CD4-positive, alpha-beta T cell treated with Interleukin-2 at 100 ng/mL for 4 hours (primary cell): ENCODE measurements at places on chromosomes 4 and X.

GRCh38 chr4:4766564-4766963 lies 92.9 kb upstream of the MSX1 start:
- DNase-seq = no peak

GRCh38 chr4:185752872-185753271 lies 59.1 kb downstream of the SORBS2 start:
- DNase-seq = no peak

- no peak for DNase-seq
These were observed 488.6 kb downstream of the KCTD8 start for GRCh38 chr4:43959976-43960375.

DNA sequence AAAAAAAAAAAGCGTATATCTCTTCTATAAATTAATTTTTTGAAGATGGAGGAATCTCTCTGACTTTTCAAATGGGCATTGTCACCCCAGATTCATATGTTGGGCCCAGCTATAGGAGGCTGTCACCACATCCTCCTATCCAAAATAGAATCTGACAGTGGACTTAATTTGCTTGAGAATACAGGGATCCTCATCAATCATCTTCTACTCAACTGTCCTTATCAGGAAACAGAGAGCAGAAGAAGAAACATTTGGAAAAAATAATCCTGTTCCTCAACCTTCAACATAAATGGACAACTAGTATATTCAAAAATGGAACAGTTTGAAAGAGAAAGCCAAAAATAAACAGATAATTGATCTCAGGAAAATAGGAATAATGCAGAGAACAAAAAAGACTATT lies 725.4 kb upstream of the INTU start:
- no peak for DNase-seq

GRCh38 chr4:149145803-149146202 lies 669.8 kb downstream of the IQCM start:
- DNase-seq = no peak

- DNase-seq = peak; percentile 26
These were observed 566 bp downstream of the CORIN start for GRCh38 chr4:47837094-47837907.

DNA sequence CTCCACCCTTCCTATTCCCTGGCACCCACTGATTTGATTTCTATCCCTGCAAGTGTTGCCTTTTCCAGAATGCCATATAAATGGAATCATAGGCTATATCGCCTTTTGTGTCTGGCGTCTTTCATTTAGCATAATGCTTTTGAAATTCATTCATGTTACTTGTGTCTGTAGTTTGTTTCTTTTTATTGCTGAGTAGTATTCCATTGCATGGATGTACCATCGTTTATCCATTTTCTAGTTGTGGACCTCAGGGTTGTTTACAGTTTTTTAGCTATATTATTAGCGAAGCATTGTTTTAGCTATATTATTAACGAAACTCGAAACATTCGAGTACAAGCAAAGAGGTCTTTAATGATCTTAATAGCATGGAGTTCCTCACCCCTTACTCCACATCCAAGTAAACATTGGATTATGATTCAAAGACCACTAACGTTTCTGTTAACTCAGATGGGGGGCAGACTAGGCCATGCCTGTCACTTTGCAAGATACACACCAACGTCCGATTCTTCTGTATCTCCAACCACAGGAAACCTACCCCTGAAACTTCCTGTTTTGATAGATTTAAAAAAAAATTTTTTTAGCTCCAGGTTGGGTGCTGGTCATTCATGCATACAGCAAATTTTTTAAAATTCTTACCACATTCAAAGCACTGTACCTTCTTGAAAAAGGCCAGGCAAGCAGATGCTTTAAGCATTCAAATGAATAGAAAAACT lies 1.1 kb downstream of the DCK start:
- no peak for DNase-seq

DNA sequence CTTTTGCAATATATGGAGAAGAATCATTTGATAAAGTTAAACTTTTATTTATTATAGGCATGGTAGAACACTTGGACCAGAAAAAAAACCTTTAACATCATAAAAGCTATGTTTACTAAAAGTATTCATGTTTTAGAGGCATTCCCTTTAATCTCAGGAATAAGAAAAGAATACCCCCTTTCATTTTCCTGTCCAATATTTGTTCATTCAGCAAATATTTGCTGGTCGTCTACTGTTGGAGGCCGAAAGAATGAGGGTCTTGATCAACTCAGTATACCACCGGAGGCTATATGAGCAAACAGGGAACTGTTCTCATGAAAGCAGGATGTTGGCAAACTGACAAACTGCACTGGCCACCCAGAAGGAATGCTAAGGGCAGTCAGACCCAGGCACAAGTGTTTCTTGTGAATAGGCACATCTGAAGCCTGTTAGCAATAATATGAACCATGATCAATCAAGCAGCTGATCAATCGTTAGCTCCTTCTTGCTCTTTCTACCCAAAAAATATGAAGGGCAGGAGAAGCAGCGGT lies 480.8 kb upstream of the FAT1 start:
- DNase-seq = no peak

GRCh38 chr4:121861426-121861825 lies 8.8 kb downstream of the BBS7 start:
- DNase-seq = no peak

GRCh38 chrX:10483191-10483831 lies 137.1 kb downstream of the MID1 start:
- DNase-seq = no peak

DNA sequence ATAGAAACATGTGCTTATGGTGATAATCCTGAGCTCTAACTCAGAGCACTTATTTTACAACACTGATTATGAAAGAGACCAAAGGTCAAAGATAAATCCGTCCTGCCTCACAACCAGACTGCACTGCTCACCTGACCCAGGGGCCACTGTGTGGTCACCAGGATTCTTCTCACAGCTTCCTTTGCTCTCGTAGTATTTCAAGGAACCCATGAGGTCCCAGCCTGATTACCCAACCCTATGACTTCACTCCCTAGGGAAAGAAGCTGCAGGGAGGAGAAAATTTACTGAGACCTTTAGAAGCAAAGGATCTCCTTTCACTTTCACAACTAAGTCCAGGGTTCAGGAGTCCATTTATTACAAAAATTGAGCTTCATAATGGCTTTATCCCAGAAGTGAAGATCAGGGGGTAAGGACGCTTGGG lies 9.6 kb downstream of the SLC25A5 start:
- no peak for DNase-seq

GRCh38 chr4:2788101-2788500 lies 4.8 kb upstream of the SH3BP2 start:
- no peak for DNase-seq

- DNase-seq = no peak
These were observed 1233.4 kb upstream of the ADGRL3 start for GRCh38 chr4:59966758-59967157.

- DNase-seq = peak; percentile 16
These were observed 26.7 kb downstream of the BCLAF3 start for GRCh38 chrX:19964017-19964710.

DNA sequence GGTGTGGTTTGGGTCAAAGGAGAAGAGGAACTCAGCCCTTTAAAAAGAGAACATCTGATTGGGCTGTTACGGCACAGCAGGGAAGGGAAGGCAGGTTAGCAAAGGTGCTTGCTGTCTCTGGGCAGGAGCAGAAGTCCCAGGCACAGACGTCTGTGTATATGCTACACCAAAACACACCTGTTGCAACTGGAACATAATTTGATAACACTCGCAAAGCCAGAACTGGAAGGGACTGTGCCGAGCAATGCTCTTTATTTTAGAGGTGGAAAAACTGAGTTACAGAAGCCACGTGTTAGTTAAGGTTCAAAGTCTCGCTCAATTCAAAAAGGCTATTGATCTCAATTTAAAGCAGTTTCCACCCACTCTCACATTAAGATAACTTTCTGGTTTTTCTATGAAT lies 2.2 kb upstream of the FAM114A1 start:
- DNase-seq = no peak

GRCh38 chr4:12446657-12447185 lies 1018.0 kb upstream of the HS3ST1 start:
- DNase-seq = no peak

- no peak for DNase-seq
These were observed 113.6 kb upstream of the PPARGC1A start for GRCh38 chr4:24003496-24003895.

DNA sequence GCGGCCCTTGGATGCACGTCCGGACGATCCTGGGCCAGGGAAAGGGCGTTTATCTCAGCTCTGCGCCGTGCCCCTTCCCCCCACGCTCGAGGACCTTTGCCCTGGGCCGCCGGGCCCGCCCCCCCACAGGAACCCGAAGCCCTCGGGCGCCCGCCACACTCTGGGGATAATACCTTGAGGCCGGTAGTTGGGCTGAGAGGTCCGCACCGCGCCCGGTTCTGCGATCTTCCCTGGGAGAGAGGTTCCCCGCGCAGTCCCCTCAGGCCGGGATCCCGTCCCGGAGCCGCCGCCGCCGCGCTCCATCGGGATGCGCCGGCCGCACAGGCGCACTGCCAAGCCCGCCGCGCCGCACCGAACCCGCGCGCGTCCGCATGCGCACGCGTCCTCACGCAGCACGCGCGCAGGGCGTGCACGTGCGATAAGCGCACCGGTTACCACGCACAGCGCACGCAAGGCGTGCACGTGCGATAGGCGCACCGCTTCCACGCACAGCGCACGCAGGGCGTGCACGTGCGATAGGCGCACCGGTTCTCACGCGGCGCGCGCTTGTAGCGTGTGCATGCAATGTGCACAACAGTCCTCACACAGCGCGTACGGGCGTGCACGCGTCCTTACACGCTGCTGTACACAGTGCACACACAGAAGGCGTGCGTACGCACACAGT lies at the start of gene MAP7D2:
MAP7D2 (minus strand) TSS at position 331 of the 664 bp plus-strand sequence; CDS start at position 303, 28 bp downstream.
- DNase-seq = no peak

GRCh38 chr4:33494150-33494549 lies 2750.2 kb downstream of the ARAP2 start:
- DNase-seq = no peak
